ENCODE measurements at places on chromosomes 11 and 22.
A peak's percentile ranks its signal among the peaks of the same experiment; 100 is the strongest.

GRCh38 chr11:119222308-119222707, 16.2 kb downstream of the CBL start:
- no peak for DNase-seq

DNA sequence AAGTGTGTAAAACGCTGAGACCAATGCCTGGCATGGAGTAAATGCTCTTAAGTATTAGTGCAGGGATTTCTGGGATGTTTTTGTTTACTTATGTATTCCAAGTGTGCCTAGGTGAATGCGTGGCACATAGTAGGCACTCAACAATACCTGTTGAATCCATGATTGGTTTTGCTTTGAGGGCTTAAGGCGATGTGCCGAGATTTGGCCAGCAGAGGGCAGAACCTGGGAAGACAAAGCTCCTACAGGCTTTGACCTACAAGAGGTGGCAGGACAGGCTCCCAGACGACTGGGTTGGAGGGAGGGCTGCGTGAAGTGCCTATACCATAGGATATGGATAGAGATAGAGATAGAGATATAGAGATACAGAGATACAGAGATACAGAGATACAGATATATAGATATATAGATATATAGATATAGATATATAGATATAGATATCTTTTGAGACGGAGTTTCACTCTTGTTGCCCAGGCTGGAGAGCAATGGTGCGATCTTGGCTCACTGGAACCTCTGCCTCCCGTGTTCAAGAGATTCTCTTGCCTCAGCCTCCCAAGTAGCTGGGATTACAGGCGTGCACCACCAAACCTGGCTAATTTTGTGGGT, 13.9 kb downstream of the KCNE3 start:
- DNase-seq = peak; percentile 73

GRCh38 chr11:1140642-1141490, 16.9 kb upstream of the MUC5AC start:
- no peak for DNase-seq

GRCh38 chr11:69467646-69468045, 13.8 kb upstream of the LINC01488 start:
- no peak for DNase-seq
